Renal pelvis (tissue), 12 donors: ENCODE measurements at places on chromosomes 1 and 21. TPM values are rescaled to one million over a fixed set of nuclear protein-coding genes. Genes with fewer than 3 reads are reported as not detected.

DNA sequence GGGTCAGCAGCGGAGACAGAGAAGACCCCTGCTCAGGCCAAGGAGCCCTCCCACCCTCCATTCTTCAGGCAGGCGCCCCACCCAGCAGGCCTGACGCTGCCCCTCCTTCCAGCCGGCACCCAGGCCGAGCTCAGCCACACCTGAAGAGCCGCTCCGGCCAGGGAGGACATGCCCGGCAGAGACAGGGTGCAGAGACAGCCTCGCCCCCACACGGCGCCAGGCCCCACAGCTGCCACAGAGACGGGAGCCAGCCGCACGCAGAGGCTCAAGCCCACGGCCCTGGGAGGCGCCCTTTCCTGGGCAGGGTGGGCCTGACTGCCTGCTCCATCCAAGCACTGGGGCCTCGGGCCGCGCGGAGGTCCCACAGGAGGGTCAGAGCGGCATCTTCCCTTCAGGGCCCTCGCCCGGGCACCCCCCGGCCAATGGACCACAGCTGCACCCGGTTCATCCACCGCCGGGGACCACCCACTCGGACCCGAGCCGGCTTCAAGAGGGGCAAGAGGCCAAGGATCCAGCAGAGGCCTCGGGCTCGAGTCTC lies 5.2 kb downstream of the TTLL10 start:
- no peak for DNase-seq

DNA sequence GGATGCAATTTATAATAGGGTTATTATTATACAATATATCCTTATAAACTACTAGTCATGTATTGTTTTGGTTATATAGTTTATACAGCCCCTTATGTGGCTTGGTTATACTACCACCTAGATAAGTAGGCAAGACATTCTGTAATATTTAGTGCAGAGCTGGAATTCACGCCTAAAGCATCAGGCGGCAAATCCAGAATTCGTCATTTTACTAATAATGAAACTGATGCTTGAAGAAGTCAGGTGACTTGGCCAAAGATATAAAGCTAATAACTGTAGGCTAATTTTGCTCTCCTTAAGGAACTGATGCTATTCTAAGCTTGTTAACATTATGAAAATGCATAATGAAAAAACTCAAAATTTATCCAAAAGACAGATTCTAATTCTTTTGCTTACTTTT lies 10.8 kb downstream of the NSL1 start:
- DNase-seq: no peak

- DNase-seq: no peak
These were observed 2.1 kb upstream of the EFHD2 start for GRCh38 chr1:15407580-15407979.

GRCh38 chr1:71270394-71270915 lies 189.6 kb upstream of the ZRANB2 start:
- DNase-seq: peak; percentile 22

DNA sequence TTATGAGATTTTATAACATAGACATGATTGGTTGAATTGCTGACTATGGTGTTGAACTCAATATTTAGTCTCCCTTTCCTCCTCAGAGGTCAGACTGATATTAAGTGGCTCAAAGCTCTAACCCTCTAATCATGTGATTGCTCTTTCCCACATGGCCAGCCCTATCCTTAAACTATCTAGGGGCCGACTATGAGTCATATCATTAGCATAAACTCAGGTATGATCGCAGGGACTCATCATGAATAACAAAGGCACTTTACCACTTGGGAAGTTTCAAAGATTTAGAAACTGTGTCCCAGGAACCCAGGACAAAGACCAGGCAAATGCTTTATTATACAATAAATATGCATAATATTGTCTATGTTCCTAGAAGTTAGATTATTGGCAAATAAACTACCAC lies 894.6 kb upstream of the NEGR1 start:
- DNase-seq: no peak

GRCh38 chr1:229665912-229666558 lies 40.0 kb downstream of the URB2 start:
- no peak for DNase-seq

- DNase-seq: no peak
These were observed 34.5 kb downstream of the RAB4A start for GRCh38 chr1:229305392-229305791.

DNA sequence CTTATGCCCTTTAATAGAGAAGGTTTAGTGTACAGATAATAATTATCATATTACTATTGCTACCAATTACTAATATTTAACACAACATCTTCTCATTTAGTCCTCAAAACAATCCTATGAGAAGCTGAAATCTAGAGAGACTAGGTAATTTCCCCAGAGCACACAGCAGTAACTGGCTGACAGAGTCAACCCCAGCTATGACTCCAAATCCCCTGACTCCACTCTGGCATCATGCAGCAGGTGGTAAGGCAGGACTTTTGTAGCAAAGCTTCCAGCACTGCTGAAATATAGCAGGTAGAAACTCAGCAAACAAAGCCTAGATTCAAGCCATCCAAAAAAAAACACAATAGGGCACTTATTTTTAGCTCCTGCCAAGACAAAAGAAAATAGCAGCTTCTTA lies 79.3 kb upstream of the RGS2 start:
- no peak for DNase-seq

DNA sequence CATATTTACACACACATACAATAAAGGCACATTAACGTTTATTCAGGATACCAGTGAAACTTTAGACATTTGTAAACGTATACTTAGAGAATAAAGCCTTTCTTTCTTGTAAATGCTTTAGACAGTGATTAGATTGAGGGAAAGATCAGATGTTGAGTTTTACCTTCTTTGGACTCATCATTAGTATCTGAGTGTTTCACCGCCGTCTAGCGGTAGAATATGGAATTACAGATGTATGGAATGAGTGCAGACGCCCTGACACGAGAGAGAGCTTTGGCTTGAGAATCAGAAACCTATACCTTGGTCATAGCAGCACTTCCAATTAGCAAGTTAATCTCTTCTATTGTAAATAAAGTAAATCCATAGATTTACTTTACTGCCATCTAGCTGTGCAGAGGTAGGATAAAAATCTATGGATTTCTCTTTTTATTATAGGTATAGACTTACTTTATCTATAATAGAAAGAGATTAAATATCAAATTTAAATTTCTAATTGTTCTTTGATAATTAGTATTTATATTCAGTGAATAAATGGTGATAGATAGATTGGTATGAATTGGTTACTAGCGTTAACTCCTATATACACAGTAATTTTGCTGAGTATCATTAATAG lies 12.6 kb downstream of the FLG2 start:
- peak; percentile 47 for DNase-seq

GRCh38 chr1:89905395-89906058 lies 84.7 kb downstream of the LRRC8D start:
- no peak for DNase-seq

DNA sequence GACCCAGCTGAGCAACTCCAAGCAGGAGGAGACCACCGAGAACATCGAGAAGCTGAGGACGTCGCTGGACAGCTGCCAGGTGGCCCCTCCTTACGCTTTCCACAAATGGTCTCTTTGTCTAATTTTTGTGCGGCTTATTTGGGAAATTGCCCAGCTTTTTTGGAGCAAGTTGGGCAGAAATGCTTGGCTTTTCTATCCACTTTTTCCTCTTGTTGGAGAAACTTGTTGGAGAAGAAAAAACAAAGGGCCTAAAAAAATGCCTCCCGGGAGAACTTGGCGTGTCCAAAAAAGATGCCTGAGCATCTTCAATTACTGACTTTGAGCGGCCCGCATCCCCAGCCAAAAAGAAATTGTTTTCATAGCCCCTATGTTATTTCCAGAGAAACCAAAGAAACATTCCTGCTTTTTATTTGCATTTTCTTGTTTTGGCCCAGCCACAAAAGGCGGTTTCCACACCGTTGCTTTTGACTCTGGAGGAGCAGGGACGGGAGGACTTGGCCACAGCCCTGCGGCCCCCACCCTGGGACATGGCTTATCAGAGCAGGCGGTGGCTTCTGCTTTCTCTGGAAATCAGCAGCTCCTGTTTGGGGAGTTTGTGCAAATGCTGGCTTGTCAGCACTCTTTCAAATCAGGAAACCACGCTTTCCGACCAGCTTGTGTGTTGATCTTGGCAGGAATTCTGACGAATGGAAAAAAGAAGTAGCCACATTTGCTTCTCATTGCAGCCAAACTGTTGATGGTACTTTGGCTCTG lies 81.2 kb upstream of the EFHD2 start:
- peak; percentile 43 for DNase-seq

DNA sequence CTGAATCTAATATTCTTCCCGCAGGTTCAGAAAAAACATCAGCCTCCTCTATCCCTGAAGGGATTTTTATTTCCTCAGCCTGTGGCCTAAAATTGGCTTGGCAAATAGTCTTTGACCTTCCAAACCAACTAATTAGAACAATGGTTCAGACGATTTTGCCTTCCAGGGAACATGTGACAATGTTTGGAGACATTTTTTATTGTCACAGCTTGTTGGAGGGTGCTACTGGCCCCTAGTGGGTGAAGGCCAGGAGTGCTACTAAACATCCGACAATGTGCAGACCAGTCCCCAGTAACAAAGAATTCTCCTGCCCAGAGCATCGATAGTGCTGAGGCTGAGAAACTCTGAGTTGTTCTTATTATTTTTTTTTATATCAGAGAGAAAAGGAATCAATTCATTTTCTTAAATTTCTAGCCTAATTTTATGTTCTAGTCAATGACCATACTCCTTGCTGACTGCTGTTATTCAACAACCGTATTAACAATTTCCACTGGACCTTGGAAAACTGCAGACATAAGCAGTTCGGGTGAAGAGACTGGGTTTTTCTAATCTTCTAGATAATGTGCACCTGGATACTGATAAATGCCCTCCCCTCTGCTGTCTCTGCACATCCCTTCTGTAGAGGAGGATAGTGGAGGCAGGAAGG lies 280.7 kb downstream of the LMX1A start:
- DNase-seq: peak; percentile 35

The TCHHL1 gene
- not detected for polyA plus RNA-seq

The AGMAT gene
- 39.6 TPM for polyA plus RNA-seq

The SMAP2 gene
- 22.8 TPM for polyA plus RNA-seq

The KRTAP22-2 gene
- not detected for polyA plus RNA-seq

The NR1I3 gene
- polyA plus RNA-seq: 4.6 TPM
